ENCODE measurements at places on chromosomes 12 and 14.

DNA sequence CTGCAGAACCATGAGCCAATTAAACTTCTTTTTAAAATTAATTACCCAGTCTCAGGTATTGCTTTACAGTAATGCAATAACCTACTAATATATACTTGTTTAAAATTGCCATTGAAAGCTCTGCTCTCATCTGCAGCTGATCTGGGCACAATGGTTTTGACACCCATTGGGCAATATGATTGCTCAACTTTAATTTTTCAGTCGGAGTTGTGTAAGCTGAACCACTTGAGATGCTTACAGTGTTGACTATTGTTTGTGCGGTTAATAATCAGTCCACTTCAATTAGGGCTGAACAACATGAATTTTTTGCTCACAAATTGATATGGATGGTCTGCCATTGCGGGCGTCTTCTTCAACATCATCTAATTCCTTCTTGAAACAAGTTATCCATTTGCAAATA lies 18.0 kb upstream of the OR4K5 start:
- no peak for DNase-seq

DNA sequence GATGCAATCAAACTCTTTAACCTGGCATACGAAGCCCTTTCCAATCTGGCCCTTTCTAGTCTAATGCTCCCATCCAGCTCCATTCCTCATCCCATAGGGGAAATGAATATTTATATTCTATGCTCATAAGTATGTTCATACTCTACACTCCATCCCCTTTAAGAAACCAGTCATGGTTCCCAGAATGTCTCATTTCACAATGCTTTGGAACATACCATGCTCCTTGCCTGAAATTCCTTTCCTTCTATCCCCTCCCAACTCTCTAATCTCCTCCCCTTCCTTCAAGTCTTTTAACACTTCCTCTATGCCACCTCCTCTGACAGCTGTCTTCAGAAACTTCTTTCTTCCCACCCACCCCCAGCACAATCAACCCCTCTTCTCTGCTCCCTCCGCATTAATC lies 207.0 kb upstream of the CAND1 start:
- DNase-seq = no peak

DNA sequence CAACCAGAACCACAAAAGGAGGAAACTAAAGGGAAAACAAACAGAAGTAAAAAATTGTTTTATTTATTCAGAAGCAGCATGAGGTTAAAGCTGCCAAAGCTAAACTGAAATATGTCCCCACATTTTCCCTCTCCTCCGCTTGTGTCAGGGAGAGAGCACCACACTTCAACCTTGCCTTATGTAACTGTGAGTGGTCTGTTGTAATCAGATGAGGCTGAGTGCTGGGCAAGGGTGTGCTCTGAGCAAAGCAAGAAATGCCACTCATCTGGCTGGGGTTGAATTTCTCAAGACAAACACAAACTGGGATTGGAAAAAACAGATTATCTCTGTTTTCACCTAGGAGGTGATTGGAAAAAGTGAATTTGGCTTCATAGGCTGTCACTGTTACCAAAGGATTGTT lies 12.2 kb downstream of the CAPZA3 start:
- DNase-seq = no peak

DNA sequence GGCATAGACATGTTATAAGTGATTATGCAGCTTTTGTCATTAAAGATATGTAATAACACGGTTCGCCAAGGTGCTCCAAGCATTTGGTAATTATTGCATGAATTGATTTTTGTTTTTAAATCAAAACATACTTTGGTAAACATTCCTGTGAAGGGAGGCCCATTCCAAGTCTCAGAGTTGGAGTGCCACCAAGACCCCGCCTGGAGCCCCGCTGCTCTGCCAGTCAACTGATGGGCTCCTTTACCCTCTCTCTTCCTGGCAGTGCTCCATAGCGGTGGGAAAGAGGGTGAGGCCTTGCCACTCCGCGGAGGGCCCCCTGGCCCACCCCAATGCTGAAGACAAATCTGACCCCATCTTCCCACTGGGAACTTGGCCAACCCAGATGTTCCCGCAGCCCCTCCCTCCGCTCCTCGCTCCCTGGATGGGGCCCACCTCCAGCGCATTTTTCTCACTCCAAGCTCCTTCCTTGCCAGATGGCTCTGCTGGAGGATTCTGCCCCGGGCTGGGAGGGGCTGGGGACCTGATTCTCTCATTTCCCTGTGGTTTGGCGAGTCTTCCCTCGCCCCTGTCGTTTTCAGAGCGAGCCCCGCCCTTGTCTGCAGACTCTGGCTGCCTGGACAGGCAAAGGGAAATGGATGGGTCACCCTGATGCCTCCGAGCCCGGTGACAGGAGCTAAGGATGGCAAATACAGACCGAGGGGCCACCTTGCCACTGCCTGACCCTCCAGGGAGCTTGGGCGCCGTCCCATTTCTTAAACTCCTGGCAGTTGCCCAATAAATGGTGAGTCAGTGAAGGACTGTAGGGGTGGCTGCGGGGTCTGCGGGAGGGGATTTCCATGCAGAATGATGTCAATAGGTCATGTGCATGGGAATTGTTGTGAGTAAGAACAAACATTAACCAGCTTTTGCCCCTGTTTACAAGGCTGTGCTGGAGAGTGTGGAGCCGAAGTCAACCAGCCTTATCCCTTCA lies 9.2 kb upstream of the PAPLN start:
- DNase-seq = no peak

GRCh38 chr14:91719839-91720238 lies 12.0 kb downstream of the CATSPERB start:
- DNase-seq = no peak

- DNase-seq = no peak
Observed at GRCh38 chr14:58805057-58805456, 167.3 kb downstream of the DACT1 start.

- no peak for DNase-seq
Observed at GRCh38 chr12:117090816-117091711, 8.2 kb downstream of the TESC start.

DNA sequence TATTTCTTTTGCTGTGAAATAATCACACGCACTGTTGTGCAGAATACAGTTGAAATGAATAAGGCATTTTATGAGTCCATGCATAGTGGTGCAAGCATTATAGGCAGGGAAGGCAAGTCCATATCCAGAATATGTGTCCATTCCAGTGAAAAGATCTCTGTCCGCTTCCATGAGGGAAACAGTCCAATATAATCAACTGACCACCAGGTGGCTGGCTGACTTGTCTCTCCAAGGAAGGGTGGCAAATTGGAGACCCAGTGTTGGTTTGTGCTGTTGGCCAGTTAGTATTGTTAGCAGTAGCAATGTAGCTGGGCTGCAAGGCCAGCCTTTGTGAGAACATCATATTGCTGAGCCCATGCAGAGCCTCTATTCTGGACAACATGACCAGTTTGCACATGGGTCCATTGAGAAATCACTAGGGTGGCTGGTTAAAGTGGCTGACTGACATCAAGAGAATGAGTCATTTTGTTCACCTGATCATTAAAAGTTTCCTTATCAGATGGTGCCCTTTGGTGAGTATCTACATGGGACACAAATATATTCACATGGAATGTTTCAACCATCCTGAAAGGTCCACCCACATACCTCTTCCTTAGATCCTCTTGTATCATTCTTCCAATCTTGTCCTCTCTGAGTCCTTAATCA lies 17.3 kb upstream of the YAF2 start:
- DNase-seq = no peak

DNA sequence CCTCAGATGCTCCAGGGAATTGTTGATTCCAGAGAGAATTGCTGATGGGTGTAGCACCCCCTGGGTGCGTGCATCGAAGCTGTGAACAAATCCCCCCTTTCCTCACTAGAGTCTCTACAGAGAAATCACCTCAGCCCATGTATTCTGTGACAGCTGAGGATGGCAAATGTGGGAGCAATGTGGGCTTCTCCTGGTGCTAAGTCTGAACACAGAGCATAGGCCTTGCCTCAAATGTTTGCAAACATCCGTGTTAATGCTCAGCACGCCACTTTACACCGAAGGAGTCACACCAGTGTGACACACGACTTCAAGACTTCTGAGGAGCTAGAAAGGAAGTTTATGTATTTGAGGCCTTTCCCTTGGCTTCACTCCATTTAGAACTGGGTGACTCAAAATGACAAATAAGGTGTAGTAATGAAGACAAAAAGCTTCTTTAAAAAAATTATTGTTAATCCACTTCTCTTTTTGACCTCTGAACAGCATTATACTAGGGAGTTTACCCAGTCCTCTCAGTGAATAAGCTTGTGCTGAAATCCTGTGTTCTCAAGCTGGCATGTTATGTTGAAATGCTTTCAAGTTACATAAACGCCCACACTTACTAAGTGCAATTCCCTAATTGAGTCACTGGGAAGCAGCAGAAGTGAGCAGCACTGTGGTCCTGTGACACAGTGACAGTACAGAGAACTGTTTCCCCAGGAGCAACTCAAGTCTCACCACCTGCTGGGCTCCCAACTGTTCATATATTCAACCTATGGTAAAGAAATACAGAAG lies 92.9 kb downstream of the FAR2 start:
- DNase-seq = peak; percentile 42

DNA sequence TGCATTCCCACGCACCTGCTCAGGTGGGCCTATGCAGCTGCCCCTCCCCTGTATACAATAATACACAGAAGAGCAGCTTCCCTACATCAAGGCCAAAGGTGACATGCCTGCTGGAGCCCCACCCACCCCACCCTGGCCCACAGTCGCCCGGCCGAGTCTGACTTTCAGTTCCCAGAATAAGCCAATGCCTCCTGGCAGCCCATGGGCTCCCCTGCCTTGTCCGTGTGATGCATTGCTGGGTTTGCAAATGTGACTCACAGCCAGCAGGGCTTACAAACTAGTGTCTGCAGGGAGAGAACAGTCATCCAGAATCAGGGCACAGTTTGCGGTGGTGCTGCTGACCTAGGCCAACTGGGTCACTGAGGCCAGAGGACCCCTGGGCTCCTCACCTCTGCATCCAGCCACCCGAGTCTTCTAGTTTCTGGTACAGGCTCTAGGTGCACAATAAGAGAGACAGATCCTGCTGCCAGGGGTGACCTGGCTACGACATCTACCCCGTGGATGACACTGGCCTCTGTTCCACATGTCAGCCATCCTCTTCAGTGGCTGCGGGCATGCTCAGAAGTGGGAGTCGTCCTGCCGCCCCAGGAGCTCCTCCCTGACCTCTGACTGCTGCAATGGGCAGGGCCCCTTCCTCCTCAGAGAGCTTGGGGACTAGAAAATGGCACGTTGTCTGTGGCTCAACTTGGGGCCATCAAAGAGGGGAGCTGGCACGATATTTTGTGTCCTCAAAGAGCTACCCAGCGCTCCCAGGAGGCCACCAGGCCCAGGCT lies 84.5 kb downstream of the CHGA start:
- peak; percentile 60 for DNase-seq

GRCh38 chr12:114013575-114014345 lies 47.6 kb upstream of the RBM19 start:
- DNase-seq = no peak

- no peak for DNase-seq
Observed at GRCh38 chr12:793711-794110, 41.3 kb downstream of the WNK1 start.

- DNase-seq = no peak
Observed at GRCh38 chr14:67444395-67444794, 32.4 kb upstream of the PLEK2 start.

DNA sequence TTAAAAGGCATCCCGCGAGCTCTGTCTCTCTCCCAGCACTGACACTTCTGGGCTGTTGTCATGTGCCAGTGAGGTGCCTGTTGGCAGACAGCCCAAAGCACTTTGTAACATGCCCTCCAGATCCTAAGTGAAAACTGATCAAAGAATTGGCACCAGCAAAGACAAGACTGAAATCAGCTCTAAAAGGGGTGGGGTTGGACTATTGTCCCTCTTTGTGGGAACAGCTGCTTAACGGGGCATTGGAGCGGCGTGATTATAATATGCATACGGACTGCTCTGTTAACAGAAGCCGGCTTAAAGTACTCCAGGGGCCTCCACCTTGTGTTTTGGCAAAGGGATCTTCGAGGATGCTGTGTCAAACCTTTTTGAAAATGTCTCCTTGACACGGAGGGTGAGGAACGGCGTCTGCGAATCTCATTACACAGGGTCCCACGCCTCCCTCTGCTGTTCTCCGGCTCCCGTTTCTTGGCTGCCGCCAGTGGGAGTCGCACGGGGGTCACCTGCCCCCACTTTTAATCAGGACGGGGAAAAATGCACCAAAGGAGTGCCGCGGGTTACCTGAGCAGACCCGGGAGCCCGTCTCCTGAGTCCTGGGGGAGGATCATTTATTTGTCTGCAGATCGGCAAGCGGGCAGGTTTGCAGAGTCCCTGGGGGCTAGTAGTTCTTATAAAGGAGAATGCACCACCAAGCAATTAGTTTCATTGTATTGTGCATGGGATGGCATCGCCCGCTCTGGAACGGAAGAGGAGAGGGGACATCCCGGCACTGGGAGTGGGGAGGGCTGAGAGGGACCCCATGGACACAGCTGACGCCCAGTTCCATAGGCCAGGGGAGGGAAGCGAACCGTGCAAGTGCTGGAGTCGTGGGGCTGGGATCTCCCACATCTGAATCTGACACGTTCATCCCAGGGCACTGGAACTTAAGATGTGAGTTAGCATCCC lies 44.3 kb downstream of the SPRING1 start:
- DNase-seq = no peak

- no peak for DNase-seq
Observed at GRCh38 chr12:131135311-131135785, 181.6 kb downstream of the ADGRD1 start.

DNA sequence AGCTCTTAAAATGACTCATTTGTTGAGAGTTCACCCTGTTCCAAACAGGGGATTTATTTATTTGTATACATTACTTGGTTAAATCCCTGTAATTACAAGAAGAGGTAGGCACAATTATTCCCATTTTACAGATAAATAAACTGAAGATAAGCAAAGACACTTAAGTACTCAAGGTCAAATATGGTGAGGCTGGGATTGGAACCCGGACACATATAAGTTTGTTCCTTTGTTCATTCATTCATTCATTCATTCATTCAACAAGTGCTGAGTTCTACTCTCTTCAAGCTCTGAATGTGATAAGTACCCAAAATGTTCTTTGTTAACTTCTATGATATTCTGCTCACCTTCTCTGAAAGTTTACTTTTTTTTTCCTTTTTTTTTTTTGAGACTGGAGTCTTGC lies 2.4 kb upstream of the TRIM9 start:
- DNase-seq = no peak

- no peak for DNase-seq
Observed at GRCh38 chr12:52628841-52629240, 10.5 kb upstream of the KRT73 start.

GRCh38 chr14:101855958-101856357 lies 94.4 kb downstream of the PPP2R5C start:
- no peak for DNase-seq

DNA sequence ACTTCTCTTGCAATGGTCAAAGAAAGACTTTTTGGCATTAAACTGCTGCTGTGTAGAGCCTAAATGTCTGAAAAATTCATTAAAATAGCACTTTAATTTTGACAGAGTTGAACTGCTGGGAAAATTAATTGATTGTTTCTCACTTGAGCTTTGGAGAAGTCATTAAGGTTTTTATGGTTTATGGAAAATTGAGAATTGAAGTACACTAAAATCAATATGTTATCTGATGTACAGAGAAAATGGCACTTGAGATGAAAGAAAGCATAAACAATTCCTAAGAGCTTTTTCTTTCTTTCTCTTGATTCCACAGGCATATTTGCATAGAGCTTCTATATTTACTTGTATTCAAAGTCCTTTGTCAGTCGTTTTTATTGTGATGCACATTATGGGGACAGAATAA lies 188.5 kb upstream of the CAND1 start:
- DNase-seq = no peak
